ENCODE measurements at places on chromosomes 12 and 14.

GRCh38 chr12:112283546-112283945, 98.7 kb downstream of the HECTD4 start:
- no peak for DNase-seq

GRCh38 chr12:19248929-19249602, 119.5 kb downstream of the PLEKHA5 start:
- no peak for DNase-seq

GRCh38 chr12:109445191-109445609, 31.9 kb downstream of the KCTD10 start:
- no peak for DNase-seq

GRCh38 chr12:107450541-107450940, 235.1 kb upstream of the PWP1 start:
- no peak for DNase-seq

- no peak for DNase-seq
These were observed 28.3 kb downstream of the NRDE2 start for GRCh38 chr14:90303473-90303872.

GRCh38 chr14:104084251-104085002, 1.1 kb upstream of the ASPG start:
- no peak for DNase-seq

GRCh38 chr12:104131609-104132008, 6.4 kb downstream of the NFYB start:
- DNase-seq, result no peak

GRCh38 chr14:80056497-80056801, 154.9 kb downstream of the DIO2 start:
- DNase-seq, result no peak

DNA sequence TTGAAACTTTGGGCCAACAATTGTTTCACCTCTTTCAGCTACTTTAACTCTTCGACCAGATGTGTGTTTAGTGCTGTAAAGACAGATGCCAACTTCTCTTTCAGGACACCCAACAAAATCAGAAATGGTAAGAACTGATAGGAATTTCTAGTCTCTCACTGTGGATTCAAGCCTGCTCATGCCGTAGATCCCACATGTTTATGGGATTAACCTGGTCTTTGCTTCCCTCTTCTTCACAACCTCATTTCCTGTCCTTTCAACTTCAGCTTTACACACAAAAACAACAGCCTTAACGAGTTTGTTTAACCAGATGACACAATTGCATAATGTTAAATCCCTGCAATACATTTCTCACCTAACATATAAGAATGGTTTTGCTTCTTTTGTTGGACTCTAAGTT, 1031.9 kb upstream of the LRFN5 start:
- no peak for DNase-seq

GRCh38 chr12:32476446-32476845, 77.1 kb downstream of the FGD4 start:
- no peak for DNase-seq

GRCh38 chr12:104048811-104049210, 1.2 kb downstream of the GLT8D2 start:
- DNase-seq, result no peak

- no peak for DNase-seq
These were observed 22.4 kb downstream of the NCOR2 start for GRCh38 chr12:124544983-124545382.

DNA sequence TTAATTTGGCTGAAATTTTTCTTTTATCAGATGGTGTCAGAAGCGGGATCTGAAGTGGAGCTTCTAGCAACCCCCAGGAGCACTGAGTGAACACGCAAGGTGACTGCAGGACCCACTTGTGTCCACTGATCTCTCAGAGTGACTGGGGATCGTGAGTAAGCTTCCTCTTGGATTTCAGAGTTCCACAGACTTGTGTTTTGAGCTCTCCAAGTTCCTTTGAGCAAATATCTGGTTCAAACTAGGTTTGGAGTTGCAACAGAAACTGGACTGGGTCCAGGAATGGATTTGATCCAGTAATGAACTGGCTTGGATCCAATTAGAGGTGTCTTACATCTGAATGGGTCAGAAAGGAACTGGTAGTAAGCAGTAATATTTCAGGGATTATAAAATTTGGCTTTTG, 24.7 kb upstream of the B4GALNT1 start:
- no peak for DNase-seq

DNA sequence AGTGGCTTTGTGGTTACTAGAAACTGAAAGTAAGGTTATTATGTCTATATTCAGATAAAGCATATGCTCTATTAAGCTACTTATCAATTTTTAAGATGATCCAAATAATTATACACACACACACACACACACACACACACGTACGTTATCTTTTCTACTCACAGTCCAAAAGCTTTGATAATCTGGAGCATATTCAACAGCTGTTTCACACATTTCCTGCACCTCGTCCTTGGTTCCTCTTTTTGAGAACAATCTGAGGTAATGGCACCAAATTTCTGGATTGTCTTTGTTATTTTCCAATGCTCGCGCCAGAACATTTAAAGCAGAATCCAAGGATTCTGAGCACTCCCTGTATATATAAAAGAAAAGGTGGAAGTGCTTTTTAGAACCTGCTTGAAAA, 37.5 kb downstream of the ZFC3H1 start:
- DNase-seq, result no peak

DNA sequence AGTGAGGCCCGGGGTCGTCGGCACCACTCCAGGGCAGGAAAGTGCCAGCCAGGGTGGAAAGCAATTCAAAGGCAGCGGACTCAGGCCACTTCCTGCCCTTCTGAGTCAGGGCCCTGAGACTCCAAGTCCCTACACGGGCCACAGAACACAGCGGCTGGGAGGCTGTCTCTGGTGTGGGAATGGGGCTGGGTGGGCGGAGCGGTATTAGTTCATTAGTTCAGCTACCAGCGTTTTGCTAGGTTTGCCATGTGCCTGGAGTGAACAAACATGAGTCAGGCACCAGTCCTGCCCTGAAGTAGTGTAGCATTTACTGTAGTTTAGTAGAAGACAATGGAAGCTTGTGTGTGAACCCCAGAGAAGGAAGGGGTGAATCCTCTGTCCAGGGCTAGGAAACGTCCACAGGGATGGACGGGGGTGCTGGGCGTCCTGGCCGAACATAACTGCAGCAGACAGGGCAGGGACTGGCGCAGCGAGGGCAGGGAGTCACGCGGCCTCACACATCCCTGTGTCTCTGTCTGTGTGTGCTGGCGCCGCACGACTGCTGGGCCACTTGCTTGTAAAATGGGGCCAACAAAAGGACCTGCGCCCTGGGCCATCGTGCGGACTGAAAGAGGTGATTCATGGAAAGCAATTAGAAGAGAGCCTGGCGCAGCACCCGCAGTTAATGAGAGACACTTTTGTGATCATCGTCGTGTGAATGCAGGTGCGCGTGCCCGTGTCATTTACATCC, 186.4 kb upstream of the PRMT8 start:
- no peak for DNase-seq

DNA sequence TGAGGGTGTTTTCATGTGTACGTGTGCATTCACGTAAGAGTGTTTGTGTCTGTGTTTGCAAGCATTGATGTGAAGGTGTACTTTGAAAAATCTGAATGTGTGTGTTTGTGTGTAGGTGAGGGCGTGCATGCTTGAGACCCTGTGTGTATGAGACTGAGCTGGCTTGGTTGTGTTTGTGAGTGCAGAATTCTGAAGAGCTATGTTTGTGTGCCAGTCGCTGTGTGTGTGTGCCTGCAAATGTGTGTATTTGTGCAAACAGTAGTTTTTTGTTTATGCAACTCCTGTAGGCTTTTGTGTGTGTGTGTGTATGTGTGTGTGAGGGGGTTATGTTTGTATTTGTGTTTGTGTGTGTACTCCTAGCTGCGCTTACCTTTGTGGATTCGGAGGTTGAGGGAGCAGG, 1.7 kb upstream of the LHX5 start:
- no peak for DNase-seq

- no peak for DNase-seq
These were observed 30.8 kb downstream of the TEP1 start for GRCh38 chr14:20382526-20382925.

DNA sequence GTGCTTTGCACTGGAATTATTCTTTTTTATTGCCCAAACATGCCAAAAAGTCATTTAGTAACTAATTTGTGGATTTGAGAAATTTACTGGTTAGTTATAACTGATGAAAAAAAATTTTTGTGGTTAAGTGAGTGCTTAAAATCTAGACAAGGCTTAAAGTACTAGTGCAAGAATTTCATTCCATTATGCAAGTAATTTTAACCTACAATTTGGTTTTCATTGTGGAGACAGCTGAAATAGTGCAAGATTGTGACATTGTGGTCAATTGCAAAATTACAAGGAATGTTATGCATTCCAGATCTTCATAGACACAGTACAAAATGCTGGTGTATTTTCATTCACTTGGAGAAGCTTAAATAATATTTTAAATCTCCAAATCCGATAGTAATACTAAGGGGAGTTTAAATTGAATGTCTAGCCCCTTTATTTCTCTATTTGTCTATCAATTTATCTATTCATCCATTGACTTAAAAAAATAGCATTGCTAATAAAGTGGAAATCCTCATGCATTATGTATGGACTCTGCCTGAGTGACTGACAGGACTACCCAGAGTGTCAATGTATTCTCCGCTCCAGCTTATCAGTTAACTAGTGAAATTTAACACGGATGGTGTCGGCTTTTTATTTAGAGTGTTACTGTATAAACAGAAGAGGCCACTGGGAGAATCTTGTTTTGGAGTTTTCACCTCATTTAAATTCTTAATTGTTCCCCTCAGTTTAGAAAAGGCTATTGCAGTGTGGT, 125.9 kb downstream of the ALX1 start:
- DNase-seq, result no peak

GRCh38 chr12:131829791-131830334, 1.7 kb downstream of the MMP17 start:
- DNase-seq, result no peak

DNA sequence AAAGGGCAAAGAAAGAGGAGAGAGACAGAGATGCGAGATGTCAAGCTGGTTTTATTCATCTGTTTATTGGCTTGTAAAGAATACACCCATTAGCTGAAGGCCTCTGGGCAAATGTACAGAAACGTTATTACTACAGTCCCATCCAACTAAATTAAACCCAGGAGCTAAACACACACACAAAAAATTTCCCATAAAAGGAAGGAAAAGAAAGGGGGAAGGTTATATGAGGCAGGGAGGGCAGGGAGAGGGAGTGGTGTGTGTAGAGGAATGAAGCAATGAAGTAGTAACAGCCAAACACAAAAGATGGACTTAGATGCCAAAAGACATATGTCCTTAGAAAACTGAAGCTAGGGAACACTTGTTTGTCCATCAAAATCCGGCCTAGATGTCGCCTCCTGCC, 3.1 kb upstream of the MFAP5 start:
- no peak for DNase-seq

DNA sequence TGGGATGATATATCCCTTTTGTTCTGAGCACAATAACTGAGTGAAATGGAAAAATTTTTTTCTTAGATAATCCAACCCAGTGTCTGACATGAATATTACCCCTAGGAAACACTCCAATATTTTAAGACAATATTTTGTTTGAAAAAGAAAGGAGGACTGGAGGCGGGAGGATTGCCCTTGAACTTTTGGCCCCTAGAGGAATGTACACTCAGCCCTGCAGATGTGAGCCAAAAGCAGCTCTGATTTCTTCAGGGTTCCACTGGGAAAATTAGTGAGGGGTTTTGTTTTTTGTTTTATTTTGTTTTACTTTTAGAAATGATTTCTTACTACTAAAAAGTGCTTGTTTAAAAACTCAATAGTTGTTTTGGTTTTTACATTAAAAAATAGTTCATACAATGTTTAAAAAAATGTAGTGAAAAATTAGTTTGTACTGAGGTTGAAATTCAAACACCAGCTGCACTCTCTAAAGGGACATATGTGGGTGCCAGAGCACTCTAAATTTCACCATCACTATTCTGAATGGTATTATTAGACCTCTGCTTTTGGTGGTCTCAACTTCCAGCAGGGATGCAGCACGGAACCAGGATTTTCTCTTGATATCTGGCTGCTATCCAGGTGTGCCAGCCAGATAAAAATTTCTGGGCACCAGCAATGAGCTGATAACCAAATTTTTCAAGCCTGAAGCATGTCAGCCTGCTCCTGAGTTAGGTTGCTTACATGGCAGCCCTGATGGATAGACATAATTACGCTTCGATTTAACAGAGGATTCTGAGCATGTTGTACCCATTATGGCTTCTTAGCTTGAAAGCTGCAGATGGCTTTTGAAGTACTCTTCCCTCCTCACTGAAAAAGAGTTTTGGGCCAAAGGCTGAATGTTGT, 141.9 kb downstream of the ANO6 start:
- DNase-seq, result no peak

GRCh38 chr12:52865090-52865944, 16.5 kb upstream of the KRT78 start:
- DNase-seq, result no peak

- DNase-seq, result no peak
These were observed 82.1 kb downstream of the SAMD4A start for GRCh38 chr14:54649056-54649455.

GRCh38 chr14:59359431-59360124, 105.6 kb downstream of the GPR135 start:
- no peak for DNase-seq

GRCh38 chr14:96187216-96188031, 17.2 kb upstream of the BDKRB2 start:
- no peak for DNase-seq

- peak; percentile 19 for DNase-seq
These were observed 92.7 kb downstream of the DIP2B start for GRCh38 chr12:50597200-50598195.

- no peak for DNase-seq
These were observed 229.2 kb downstream of the DPF3 start for GRCh38 chr14:72664651-72665050.

GRCh38 chr12:1665366-1665765, 25.5 kb upstream of the ADIPOR2 start:
- no peak for DNase-seq

DNA sequence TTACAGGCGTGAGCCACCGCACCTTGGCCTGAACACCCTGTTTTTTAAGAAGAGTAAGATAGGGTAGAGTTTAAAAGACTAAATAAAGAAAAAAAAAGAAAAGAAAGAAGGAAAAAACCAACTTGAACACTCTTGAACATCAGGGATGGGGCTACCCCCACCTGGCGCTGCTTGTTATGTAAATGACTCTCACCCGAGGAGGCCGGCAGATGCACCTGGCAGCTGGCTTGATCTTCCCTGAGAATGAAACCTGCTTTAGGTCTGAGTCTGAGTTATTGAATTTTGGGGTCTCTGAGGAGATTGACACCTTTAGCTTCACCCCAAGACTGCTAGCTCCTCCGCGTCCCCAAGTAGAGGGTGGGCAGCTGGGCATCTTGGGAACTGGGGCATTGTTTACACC, 15.5 kb upstream of the MEG3 start:
- no peak for DNase-seq

DNA sequence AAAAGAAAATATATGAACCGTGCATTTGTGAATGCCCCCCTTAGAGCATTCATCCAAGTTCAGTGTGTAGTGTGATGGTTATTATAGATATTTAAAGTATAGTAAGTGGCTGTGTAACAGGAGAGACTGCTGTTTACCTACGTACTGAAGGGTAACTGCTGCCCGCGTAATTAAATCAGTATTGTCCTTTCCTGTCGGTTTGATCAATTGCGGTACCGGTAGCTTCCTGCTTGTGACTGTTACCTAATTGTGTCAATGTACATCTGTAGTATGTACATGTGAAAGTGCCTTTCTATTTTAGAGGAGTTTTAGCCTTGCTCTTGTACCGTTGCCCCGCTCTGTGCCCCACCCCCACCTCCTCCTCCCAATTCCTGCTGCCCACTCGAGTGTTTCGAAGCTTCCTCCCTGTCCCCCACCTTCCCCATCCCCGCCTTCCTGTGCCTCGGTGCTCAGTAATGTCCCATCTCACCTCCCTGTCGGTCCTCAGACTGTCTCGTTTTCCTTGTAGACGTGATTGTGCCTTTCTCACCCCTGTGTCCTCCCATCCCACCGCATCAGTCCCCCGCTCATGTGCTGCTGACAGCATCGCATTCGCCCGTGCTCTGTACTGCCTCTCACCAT, 75.0 kb downstream of the KICS2 start:
- DNase-seq, result no peak

Measured in stimulated activated CD4-positive, alpha-beta T cell treated with anti-CD3 and anti-CD28 coated beads, Interleukin-1b, Interleukin-23, amount 100 ng/mL, for 1 hour (primary cell).